NCI-H1436 treated with DMSO at 0.1 percent for 48 hours (cell line): ENCODE measurements at places on chromosomes 6 and 20.

DNA sequence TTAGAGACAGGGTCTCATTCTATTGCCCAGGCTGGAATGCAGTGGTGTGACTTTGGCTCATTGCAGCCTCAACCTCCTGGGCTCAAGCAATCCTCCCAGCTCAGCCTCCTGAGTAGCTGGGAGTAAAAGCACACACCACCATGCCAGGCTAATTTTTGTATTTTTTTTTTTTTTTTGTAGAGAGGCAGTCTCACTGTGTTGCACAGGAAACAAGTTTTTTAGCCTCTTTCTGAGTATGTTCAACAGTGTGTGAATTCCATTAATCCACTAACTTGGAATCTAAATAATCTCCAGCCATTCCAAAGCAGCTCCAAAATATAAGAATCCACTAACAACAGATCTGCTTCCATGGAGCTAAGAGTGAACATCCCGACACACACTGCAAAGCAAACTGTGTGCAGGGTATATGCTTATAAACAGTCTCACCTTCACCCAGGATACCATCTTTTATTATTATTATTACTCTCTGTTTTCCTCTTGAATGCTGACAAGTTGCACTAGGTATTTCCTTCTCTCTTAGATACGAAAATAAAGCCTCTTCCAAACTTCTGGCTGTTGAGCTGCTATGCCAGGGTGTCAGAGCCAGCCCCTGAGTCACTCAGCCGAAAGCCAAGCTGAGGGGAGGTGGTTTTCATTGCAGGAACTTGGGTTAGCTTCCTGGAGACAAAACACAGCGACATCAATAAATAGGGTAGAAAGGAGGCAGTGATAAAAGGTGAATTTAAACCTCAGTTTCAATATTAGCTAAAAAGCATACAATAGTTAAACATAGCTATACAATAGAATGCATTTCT, 264.9 kb downstream of the HIVEP2 start:
- no peak for DNase-seq

DNA sequence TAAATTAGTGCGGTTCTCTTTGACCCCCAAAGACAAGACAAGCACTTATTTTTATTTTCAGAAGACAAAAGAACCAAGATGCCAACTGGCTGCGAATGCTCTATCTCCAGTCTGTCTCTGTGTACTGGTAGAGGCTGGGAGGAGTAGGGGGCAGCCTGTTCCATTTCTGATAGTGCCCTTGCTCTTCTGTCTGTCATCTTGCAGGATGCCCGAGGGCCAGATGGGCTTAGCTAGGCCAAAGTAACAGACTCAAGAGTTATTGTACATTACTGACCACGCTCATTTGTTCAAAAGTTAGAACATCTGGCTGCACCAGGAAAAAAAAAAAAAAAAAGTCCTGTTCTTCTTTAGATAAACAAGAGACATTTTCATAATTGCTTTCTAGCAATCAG, 198.1 kb upstream of the UST start:
- no peak for DNase-seq

- DNase-seq, result no peak
Observed at GRCh38 chr6:136171231-136171630, 78.9 kb downstream of the MTFR2 start.

DNA sequence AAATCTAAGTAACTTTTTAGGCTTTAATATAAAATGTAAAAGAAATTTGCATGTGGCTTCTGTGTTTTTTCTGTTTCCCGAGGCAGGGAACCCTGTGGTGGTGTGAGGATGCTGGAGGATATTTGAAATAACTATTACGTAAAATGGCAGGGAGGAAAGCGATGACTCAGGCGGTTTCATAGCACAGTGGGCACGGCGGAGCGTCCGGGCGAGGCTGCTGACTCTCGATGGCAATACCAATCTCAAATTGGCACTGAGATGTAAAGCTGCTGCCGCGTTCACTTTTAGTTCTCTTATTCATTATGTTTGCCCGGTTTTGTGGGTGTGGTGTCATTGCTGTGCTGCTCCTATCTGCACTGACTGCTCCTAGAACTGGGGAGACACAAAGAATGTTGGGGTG, 254.3 kb downstream of the THBS2 start:
- no peak for DNase-seq

DNA sequence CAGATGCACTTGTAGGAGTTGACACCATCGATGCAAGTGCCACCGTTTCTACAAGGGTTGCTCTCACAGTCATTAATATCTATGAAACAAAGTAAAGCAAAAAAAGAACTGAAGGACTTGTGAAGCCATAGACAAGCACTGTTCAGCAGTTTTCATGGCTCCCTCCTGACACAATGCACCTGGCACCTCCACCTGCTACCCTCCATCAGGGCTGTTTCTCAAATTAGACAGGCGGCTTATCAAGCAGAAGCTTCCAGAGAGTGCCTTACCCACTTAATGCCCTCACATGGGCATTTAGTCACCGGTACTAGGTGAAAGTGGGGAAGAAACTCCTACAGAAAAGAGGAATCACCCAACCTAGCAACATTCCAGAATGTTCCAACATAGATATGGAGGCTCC, 27.8 kb downstream of the JAG1 start:
- no peak for DNase-seq

GRCh38 chr20:48849299-48849698, 21.5 kb upstream of the PREX1 start:
- no peak for DNase-seq

GRCh38 chr6:154596701-154597100, 86.2 kb upstream of the CNKSR3 start:
- no peak for DNase-seq

GRCh38 chr20:61129311-61129710, 122.8 kb upstream of the CDH4 start:
- DNase-seq, result no peak

- no peak for DNase-seq
Observed at GRCh38 chr6:79307321-79308036, 73.0 kb upstream of the HMGN3 start.

- no peak for DNase-seq
Observed at GRCh38 chr6:168190646-168191443, 111.8 kb upstream of the FRMD1 start.

DNA sequence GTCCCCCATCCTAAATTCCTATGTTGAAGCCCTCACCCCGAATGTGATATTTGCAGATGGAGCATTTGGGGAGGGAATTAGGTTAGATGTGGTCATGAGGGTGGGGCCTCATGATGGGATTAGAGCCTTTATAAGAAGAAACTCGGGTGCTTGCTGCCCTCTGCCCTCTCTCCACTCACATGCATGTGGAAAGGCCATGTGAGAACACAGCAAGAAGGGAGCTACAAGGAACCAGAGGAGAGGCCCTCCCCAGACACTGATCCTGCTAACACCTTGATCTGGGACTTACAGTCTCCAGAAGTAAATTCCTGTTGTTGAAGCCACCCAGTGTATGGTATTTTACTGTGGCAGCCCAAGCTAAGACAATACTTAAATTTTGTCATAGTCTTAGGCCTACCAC, 69.6 kb upstream of the TULP1 start:
- DNase-seq, result no peak

DNA sequence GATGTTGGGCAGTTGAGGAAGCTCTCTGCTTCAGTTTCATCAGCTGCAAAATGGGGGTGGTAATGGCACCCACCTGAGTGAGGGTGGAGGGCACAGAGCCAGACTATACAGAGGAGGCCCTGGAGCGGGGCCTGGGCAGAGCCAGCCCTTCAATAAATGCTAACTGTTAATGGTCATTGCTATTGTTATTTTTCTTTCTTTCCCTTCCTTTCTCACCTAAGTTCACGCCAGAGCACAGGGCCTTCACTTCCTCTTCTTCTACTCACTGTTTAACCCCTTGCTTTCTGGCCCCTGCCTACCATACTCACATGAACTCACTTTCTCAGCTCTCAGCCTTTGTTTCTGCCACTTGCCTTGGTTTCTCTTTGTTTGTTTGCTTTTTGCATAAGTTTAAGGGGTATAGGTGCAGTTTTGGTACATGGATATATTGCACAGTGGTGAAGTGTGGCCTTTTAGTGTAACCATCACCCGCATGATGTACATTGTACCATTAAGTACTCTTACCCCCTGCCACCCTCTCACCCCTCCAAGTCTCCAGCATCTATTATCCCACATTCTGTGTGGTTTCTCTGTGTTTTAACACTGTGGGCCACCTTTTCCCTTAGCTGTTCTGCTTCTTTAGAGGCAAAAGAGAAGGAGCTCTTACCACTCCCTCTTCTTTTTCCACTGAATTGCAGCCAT, 7.5 kb upstream of the RREB1 start:
- no peak for DNase-seq

DNA sequence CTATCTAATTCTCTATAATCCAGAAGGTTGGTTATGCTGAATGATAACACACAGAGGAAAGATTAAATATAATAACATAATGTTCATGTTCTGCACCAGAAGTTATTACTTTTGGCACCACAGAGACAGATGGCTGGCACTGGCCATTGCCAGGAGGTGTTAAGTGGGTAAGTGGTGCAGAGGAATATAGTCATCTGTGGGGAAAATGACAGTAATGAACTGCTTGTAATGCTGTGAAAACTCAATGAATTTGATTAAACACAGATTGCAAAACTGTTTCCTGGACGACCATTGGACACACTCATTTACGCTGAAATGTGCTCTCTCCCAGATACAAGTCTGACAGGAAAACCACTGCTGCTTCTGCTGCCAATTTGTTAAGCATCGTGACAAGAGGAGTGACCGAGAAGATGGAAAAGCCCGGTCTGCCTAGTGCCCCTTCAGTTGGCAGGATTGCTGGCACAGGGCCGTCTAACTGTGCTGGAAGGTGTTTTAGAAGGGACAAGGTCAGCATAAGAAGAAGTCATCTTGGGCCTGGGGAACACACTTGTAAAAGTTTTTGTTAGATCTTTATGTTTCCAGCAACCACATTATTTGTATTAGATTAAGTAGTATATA, 567.4 kb downstream of the CBLN4 start:
- DNase-seq, result no peak

GRCh38 chr6:4522453-4522852, 253.8 kb upstream of the CDYL start:
- no peak for DNase-seq

DNA sequence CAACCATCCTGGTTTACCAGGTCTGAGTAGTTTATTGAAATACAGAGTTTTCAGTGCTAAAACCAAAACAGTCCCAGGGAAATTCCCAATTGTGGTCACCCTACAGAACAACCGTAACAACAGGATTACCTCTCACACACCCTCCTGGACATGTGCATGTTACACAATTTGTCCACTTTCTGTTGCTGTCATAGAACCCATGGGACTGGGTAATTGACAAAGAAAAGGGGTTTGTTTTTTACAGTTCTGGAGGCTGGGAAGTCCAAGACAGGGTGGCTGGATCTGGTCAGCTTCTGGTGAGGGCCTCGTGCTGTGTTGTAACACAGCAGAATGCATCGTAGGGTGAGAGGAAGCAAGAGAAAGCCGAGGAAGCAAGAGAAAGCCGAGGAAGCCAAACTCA, 9.1 kb upstream of the ADA start:
- no peak for DNase-seq

DNA sequence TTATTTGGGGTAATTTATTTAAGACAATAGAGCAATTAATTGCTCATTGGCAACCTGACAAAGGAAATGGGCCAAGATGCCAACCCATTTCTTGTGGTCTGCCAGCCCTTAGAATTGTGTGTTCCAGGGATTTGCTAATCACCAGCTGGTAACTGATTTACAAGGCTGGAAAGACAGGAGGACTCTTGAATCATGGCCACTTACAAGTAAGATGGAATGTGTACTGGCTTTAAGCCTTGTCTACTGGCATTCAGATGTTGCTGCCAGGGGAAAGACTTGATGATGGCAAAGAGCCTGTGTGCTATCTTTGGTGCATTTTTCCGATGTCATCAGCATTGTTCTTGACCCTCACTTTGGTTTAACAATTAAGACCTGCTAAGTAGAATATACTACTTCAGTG, 91.0 kb downstream of the BCKDHB start:
- no peak for DNase-seq

DNA sequence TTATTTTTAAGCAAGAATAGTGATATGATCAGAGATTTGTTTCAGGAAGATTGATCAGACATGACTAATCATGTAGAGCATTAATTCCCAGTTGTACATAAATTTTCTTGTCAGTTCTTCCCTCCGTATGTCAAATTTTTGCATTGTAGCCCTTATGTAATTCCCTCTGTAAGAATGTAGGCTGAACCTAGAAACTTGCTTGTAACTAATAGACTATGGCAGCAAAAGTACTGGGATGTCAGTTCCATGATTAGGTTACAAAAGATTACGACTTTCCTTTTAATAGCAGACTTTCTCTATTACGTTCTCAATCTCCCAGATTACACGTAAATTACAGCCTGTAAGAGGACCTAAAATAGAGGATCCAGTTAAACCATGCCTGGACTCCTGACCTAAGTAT, 79.4 kb upstream of the EPHA7 start:
- no peak for DNase-seq

DNA sequence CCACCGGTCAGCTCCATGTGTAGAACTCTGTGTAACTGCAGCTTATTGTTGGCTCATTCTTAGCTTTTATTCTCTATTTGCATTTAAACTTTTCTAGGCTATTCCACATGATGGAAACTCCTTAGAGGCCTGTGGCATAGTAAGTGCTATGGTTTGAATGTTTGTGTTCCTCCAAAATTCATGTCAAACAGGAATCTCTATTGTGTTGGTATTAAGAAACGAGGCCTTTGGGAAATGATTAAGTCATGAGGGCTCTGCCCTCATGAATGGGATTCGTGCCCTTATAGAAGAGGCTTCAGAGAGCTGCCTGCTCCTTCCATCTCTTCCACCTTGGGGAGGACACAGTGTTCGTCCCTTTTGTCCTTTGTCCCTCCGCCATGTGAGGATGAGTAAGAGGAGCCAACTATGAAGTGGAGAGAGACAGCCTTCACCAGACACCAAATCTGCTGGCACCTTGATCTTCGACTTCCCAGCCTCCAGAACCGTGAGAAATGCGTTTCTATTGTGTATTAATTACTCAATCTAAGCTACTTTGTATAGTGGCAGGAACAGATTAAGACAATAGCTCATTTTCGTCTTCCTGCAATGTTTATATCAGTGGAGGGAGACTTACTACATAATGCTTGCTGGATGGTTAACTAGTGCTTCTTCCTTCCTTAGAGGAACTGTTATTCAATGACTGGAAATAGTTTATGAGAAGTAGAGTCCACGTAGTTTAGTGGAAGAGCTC, 361.1 kb downstream of the FARS2 start:
- no peak for DNase-seq

DNA sequence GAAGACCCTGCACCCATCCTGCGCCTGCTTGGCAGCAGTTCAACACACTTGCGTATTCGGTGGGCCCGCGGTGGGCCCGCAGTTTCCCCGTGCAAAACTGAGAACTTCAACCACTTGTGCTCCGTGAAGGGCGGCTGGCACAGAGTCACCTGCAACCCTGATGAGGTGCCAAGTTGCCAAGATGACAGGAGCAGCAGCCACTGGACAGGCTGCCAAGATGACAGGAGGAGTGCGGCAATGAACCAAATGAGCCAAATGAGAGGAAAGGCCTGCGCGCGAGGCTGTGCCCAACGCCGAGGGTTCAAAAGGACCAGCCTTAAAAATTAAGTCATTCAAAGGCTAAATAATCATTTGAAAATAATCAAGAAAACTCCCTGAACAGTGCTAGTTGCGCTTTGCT, 20.1 kb downstream of the DIDO1 start:
- DNase-seq, result no peak

- no peak for DNase-seq
Observed at GRCh38 chr20:13684566-13685222, 46.0 kb upstream of the TASP1 start.
